Stimulated activated CD4-positive, alpha-beta T cell treated with anti-CD3 and anti-CD28 coated beads, TNF-alpha, amount 100 ng/mL, for 24 hours (primary cell): ENCODE measurements at places on chromosomes 6 and 20.

DNA sequence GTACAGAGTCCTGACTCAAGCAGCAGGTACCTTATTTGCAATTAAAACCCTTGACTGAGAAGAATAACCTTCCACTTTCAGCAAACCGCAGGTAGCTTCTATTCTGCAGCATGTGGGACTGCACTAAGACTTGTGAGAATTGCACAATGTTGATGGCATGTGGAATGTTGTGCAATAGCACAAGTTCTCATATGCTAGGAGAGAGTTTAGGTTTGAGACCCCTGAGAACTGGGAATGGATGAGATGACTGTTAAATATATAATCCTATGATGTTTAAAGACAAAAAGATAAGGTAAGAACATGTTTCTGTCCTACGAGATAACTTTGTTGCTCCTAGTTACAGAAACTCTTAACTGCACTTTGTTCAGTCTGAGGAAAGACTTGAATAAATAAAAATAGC lies 194.6 kb downstream of the OTOR start:
- DNase-seq = no peak

- no peak for DNase-seq
Measured at GRCh38 chr20:41032271-41032670, 3.6 kb downstream of the TOP1 start.

GRCh38 chr6:10963113-10963512 lies 76.3 kb downstream of the SYCP2L start:
- DNase-seq = no peak

GRCh38 chr6:13696226-13696625 lies 15.4 kb downstream of the RANBP9 start:
- no peak for DNase-seq

GRCh38 chr20:39877788-39878187 lies 811.2 kb downstream of the MAFB start:
- DNase-seq = no peak

GRCh38 chr6:33856655-33857054 lies 52.9 kb upstream of the MLN start:
- DNase-seq = peak; percentile 21

DNA sequence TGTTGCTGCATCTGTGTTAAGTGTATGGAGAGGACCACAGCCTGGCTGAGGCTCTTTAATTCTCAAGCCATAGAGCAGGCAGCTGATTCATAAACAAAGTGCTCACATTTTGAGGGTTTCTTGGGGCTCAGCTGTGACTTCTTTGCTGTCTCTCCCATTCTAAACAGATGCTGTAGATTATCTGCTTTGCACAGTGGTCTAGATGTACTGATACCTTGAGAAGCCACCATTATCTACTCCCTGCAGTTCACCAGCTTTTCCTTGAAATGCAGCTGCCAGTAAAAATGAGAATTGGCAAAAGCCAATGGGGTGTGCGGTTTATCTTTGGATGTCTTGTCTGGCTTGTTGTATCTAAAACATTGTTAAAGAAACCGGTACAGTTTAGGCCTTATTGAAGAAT lies 5.2 kb upstream of the CNR1 start:
- DNase-seq = no peak

GRCh38 chr20:4766631-4767030 lies 44.9 kb downstream of the PRND start:
- no peak for DNase-seq

GRCh38 chr6:157988700-157989063 lies 7.0 kb downstream of the SYNJ2 start:
- DNase-seq = no peak
